ENCODE measurements at places on chromosomes 3 and 15.

GRCh38 chr15:46496491-46497115, 861.8 kb downstream of the SQOR start:
- DNase-seq = no peak

- no peak for DNase-seq
Measured at GRCh38 chr3:33380653-33381052, 59.6 kb downstream of the UBP1 start.

DNA sequence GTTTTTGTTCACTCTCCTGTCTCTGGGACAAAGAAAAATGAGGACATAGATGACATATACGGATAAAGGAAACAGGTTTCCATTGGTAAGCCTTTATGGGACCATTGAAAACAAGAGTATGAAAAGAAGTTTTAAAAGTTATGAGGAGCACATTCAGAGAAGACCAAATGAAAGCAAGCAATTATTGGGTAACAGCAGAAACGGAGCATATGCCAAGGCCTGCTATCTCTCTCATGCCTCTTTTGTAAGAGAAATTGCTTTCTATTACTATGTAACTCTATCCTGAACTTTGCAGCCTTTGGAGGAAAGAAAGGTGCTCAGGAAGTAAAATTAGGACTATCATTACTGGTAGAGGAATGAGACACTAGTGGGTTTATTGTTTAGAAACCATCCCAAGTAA, 14.9 kb upstream of the DPH6 start:
- no peak for DNase-seq

DNA sequence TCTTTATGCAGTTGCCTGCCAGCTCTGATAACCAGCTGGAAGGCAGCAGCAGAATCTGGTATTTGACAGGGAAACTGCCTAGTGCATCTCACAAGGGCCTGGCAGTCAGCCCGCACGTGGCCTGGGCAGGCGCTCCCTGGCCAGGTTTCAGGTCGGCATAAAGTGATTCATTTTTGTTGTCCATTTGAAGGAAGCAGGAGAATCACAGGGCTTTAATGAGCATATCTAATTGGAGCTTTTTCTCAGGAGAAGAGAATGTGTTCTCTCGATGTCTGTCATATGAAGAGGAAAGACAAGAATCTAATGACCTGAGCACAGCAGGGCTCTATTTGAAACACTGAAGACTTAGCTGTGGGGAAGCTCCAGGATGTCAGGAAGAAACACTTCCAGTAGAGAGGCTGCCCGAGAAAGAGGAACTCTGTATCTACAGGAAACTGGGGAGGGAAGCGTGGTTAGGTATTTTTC, 98.8 kb upstream of the MB21D2 start:
- no peak for DNase-seq

- no peak for DNase-seq
Measured at GRCh38 chr3:100082714-100083113, 31.6 kb downstream of the FILIP1L start.

DNA sequence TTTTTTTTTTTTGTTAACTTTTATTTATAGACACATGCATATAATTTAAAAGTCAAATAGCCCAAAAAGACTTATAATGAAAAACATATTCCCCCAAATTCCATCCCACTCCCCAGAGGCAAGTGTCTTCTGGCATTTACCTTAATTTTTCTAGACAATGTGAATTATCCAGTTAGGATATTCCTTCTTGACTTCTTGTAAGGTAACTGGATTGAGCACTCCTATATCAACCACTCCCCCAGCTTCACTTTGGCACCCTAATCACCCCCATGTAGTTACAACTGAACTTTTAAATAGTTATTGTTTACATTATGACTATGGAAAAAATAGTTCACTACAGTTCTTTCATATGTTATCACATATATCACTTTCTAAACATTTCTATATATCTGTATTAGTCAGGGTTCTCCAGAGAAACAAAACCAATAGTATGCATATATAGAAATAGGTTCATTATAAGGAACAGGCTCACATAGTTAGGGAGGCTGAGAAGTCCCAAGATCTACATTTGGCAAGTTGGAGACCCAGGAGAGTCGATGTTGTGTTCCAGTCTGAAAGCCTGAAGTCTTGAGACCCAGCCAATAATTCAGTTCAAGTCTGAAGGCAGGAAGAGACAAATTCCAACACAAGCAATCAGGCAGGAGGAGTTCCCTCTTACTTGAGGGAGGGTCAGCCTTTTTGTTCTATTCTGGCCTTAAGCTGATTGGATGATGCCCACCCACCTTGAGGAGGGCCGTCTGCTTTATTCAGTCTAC, 175.8 kb downstream of the THSD4 start:
- no peak for DNase-seq

DNA sequence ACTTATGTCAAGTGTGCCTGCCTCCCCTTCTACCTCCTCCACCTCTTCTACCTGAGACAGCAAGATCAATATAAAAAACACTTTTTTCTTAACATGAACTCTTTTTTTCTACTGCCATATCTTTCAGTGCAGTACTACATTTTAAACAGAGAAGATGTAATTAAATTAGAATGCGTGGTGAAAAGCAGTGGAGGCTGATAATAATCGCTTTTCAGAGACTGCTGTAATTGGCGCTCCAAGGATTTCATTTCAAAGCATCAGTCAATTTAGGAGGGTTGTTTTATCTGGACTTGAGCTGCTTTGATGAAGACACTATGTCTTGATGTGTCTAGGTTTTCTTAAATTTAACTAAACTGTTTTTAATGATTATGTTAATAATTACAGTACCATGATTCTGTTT, 85.3 kb upstream of the CRBN start:
- DNase-seq = no peak
